Fibroblast of skin of abdomen (primary cell): ENCODE measurements at places on chromosomes 6 and 20.
A peak's percentile ranks its signal among the peaks of the same experiment; 100 is the strongest.

DNA sequence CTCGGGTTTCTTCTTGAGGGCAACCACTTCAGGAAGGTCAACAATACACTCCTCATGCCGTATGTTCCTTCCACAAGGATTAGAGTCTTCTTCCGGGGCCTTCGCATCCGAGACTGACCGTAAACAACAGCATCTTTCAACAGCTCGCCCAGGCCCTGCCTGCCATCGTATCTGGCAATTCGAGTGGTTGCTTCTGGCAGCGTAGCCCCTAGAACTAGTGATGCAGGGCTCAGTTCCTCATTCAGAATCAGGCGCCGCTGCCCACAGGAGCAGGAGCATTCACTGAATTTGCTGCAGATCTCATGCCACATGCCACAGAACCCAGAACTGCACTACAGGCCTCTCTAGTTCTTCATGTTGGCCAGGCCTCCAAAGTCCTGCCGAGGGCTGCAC lies 59.0 kb upstream of the AFDN start:
- DNase-seq = no peak

DNA sequence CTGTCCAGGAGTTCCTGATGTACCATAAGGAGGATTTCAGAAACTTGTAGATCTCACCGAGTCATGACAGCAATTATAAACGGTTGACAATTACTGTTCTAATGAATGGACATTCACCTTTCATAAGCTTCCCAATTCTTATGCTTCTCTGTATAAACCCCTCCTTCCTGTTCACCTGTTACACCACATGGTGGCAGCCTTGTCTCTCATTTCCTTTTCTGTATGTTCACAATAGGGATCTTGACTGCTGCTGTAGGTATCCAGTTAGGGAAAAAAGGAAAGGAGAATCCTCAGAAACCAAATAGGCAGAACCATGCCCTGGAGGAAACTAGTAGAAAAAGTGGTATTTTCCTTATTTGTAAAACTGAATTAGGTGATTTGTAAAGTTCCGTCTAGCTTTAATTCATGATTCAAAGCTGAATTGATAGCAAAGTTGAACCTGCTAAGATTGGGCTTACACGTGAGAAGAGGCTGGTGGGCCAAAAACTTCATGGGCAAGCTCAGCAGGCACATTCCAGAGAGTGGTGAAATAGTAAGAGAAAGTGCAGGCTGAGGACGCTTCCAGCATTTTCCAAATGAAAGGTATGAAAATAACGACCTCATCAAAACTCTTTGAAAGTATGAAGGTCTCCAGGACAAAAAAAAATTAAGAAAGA lies 29.0 kb upstream of the TBPL1 start:
- DNase-seq = peak; percentile 71

DNA sequence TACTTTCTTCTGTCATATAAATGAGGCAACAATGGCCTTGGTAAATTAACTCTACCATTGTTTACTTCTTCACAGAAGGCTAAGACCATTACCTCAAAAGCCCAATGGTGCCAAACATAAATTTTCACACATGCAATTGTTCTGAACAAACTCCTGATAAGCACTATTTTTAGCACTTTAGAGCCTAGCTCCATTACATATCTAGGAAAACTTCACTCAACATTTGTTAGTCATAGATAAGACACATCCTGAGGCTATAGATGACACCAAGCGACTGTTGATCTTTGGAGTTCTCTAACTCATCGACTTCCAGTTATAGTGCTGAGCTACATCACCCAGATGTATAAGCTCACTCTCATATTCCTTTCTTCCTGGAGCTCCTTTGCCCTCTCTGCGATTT lies 245.9 kb downstream of the EYS start:
- no peak for DNase-seq

DNA sequence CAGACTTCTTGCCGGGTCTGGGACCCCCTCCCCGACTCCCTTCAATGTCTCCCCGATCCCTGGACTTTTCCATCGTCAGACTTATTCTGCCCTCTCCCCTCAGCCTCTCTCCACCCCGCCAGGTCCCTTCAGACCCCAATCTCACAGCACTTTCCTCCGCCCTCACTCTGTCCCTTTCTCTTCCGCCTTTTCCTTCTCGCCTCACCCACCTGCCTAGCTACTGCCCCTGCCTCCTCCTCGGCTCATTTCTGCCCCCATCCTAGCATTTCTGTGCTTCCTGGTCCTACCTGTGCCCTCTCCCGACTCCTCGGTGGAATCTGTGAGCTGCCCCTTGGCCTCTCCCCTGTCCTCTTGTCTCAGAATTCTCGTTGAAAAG lies 616 bp downstream of the CHMP4B start:
- DNase-seq = no peak

DNA sequence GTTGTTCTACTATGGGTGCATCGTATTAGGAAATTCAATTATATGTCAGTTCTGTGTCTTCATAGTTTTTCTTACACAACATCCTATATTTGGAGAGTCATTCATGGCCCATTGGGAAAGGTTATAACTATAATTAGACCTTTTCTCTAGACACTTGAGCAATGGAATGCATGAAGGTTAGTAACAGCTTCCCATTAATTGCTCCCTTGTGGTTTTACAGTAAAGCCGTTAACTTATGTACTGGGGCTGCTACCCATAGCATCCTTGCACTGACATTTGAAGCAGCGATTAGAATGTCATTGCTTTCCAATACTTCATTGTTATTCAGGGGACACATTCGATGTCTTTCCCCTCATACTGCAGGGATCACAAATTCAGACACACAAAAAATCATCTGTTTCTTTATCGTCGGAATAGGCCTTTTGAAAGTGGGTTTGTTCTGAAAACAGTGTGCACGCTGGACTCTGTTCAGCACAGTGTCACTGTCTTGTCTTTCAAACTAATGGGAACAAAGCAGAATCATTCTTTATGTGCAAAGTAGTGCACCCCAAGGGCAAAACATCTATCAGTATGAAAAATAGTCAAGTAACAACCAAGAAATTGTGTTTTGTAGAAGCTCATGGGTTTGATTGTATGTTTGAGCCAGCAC lies 634.3 kb upstream of the MAP3K7 start:
- no peak for DNase-seq

DNA sequence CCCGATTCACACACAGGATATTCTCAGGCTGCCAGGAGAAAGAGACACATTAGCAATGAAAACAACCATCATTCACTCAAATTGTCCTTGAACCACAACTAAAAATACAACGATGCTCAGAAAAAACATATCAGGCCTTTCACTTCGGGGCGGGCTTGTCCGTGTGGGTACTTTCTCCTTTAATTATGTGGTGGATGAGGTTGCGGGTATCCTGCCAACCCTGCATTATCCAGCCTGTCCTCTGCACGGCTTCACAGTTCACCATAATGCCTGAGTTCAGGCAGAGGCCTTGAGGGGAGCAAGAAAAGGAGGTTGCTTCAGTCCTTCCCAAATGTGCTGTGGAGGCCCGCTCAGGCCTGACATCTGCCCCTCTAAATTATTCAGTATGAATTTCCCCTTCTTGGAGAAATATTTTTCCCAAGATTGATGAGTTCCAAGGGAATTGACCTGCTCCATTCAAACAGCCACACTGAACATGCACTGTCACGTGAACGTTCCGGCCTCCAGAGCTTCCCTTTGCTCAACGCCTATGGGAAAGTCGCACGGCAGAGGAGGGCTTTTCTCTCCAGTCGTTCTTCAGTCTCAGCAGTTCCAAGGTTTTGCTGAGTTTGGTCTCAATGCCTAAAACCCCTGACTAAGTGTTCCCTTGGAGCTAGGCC lies 70.3 kb downstream of the MYLK4 start:
- DNase-seq = no peak

- DNase-seq = peak; percentile 89
These were observed 19.7 kb downstream of the FAM217A start for GRCh38 chr6:4059115-4059777.

DNA sequence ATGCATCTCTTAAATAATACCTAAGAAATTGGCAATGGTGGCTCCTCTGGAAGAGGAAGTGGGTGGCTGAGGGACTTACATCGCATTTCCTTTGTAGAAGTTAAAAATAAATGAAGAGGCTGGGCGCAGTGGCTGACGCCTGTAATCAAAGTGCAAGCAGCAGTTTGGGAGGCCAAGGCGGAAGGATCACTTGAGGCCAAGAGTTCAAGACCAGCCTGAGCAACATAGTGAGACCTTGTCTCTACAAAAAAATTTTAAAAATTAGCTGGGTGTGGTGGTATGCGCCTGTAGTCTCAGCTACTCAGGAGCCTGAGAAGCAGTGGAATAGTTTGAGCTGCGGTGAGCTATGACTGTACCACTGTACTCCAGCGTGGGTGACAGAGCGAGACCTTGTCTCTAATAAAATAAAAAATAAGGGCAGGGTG lies 12.2 kb upstream of the NCOA3 start:
- no peak for DNase-seq

DNA sequence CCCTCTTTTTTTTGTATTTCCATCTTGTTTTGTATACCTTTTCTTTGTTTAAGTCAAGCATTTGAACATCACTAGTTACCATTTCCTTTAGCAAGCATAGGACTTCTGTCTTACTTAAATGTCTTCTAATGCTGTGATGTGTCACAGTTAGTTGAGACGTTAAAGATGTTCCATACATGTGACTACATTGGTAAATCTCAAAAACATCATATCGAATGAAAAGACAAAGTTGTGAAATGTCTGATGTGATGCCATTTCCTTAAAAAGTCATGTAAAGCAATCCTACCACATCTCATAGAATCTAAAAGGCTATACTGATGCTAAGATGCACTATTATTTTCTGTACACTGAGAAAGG lies 26.8 kb downstream of the SLC16A10 start:
- DNase-seq = peak; percentile 19

GRCh38 chr6:159499034-159499433 lies 194.0 kb downstream of the SOD2 start:
- no peak for DNase-seq

- no peak for DNase-seq
These were observed 744 bp downstream of the STAU1 start for GRCh38 chr20:49187330-49187850.

DNA sequence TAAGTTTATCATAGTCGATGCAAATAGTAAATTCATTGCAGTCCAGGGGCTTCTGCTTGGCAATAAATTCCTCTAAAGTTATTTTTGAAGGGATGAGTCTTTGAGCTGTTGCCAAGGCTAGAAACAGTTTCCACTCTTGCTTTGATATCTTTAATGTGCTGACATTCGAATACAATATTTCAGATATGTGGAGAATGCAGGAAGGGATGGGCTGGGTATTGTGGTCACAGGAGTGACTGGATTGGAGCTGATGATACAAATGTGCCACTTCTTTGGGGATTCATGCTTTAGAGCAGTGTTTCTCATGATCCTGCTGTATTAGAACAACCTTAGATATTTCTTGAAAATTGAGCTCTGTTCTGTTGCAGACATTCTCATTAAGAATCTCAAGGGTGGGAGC lies 139.0 kb downstream of the PRDM13 start:
- DNase-seq = peak; percentile 23

DNA sequence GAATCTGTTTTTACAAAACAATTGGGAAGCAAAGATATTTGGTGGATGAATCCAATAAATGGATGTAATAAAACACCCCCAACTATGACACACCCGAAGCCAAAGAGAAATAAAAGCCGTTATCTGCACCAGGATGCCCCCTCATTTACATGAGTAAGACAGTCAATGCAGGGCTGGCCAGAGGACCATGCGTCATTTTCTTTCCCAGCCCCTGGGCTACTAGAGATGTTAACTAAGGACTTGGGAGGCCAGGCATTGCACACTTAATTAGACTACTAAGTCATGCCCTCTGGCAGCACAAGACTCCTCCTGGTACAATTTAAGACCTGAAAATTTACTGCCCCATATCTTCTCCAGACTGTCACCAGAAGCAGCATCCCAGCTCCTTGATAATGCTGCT lies 3.2 kb downstream of the LEMD2 start:
- DNase-seq = peak; percentile 31

DNA sequence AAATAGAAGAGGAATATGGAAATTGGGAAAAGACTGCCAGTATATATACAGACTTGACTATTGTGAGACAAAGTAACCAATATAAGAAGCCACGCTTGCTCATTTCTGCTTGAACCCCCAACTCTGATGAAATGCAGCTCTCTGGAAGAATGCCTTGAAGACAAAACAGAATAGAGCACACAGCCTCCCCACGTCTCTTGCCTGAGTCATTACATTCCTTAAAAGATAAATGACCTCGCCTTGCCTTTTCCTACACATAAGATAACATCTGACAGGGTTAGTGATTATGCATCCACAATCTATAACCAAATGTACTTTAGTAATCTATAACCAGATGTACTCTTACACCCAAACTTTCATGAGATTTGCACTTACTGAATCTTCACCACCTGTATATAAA lies 141.1 kb upstream of the EEF1E1 start:
- peak; percentile 32 for DNase-seq

- DNase-seq = peak; percentile 80
These were observed 433.5 kb downstream of the RFPL4B start for GRCh38 chr6:112780498-112781096.

GRCh38 chr6:68911334-68911733 lies 276.3 kb downstream of the ADGRB3 start:
- no peak for DNase-seq

DNA sequence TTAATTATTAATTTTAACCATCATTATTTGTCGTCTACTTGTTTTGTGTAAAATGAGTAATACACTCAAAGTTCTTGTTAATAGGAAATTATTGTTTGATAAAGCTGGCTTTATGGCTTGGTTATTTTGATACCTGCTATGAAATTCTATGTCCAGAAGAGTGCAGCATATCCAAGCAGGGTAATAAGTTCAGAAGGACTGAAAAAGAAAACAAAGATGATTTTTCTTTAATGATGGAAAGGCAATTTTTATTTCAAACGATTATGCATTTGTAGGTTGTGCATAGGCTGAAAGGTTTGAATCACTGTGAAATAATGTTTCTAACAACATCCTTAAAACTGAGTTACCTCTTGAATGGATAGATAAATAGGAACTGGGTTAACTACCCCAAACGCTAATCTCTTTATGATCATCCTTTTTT lies 1.4 kb upstream of the MAN1A1 start:
- peak; percentile 53 for DNase-seq

- no peak for DNase-seq
These were observed 80.6 kb upstream of the PAK5 start for GRCh38 chr20:9919271-9920014.

GRCh38 chr6:140090871-140091270 lies 716.4 kb upstream of the CITED2 start:
- DNase-seq = no peak

GRCh38 chr6:21628160-21628559 lies 34.6 kb downstream of the SOX4 start:
- DNase-seq = no peak

- no peak for DNase-seq
These were observed 57.3 kb upstream of the SGK1 start for GRCh38 chr6:134375220-134375580.

- DNase-seq = no peak
These were observed 119.3 kb upstream of the BEND6 start for GRCh38 chr6:56835612-56836011.

DNA sequence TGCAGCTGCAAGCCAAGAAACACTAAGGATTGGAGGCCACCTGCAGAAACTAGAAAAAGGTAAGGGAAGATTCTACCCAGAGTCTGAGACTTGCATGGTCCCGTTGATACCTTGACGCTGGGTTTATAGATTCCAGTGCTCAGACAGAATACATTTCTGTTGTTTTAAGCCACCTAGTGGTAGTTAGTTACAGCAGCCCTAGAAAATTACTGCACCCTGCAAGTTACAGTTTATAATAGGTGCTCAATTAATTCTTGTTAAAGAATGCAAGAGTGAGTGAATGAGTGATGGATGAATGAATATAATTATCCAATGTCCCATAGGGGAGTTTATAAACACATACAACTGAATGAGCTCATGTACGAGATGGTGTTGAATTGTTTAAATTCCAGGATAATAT lies 453.1 kb upstream of the SLC35B3 start:
- DNase-seq = no peak

GRCh38 chr6:63640062-63640461 lies 4.5 kb downstream of the PHF3 start:
- peak; percentile 72 for DNase-seq
